ENCODE measurements at places on chromosomes 7 and 10.

- DNase-seq: no peak
Measured at GRCh38 chr7:83575436-83575835, 73.5 kb downstream of the SEMA3E start.

DNA sequence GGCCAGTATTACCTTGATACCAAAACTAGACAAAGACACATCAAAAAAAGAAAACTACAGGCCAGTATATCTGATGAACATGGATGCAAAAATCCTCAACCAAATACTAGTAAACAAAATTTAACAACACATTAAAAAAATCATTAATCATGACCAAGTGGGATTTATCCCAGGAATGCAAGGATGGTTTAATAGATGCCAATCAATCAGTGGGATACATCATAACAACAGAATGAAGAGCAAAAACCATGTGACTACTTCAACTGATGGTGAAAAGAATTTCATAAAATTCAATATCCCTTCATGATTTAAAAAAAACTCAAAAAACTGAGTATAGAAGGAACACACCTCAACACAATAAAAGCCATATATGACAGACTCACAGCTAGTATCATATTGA is 25.2 kb upstream of the UBN2 start:
- DNase-seq: no peak

DNA sequence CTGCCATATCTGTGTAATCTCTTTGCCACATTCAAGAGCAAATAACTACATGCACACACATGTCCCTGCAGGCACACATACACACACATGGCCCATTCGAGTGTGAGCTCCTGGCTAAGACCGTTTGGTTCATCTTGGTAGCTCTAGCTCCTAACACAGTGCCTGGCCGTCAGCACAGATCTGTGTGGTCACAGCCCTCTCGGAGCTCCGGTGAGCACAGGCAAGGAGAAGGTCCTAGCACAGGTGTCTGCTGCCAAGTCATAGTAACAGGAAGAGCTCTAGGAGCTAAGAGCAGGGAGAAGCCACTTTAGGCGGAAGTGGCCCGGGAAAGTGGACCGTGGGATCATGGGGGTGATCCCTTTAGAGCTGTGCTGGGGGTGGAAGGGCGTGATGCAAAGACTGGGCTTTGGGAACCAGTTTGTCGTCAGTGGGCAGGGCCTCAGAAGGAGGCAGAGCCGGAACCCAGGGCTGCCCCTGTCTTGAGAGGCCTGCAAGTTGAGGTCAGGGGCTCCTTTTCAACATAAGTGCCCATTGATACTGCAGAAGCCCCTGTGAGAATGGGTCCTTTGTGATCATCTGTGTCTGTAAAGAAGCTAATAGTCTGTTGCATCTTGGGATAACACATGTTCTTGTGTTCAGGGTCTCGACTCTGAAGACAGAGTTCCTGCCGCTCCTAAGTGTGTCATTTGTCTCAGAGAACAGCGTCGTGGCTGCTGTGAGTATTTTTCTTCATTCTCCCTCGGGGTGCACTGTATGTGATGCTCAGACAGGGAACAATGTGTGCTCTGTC is 16.6 kb upstream of the ARPC1B start:
- DNase-seq: no peak

DNA sequence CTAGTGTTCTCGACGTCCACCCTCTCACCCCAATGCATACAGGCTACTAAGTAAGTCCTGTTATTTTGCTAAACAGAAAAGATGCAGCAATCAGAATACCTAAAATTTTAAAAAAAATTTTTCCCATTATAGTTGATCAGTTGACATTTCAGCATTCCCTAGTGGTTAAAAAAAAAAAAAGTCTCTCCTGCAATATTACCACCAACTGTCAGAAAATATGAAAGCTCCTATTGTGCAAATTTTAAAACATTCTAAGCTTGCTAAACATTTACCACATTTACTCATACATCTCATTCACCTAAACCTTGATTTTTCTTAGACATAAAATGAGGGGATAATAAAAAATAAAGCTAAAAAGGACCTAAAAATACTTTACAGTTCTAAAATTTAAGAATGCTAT is 165.6 kb downstream of the AVL9 start:
- no peak for DNase-seq

GRCh38 chr10:91444211-91445182 is 34.4 kb downstream of the HECTD2 start:
- DNase-seq: no peak

DNA sequence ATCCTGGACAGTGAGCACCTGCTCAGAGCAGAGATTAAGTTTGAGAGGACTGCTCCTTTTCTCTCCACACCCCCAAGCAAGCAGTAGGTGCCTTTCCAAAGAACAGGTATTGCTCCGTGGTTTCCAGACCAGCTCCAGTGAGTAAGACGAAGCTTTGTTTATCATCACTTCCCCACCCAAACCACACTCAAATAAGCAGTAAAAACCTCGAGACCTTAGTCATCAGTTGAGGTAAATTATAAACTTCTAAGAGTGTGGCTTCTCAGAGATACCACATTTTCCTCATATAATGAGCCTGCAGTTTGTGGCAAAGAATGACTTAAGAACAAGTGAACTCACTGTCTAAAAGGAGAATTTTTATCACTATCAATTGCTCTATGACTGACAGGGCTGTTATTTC is 50.0 kb upstream of the GRB10 start:
- DNase-seq: no peak

DNA sequence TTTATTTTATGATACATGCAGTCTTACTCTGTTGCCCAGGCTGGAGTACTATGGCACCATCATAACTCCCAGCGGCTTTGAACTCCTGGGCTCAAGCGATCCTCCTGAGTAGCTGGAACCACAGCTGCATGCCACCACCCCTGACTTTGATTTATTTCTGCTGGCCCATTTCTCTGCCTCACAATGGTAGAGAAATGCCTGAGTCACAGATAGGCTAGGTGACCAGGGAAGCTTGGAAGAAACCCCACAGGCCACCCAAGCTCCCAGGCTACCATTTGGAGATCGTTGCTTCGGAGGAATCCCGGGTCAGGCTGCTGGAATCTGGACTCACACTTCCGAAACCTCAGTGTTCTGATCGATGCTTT is 17.4 kb upstream of the BAIAP2L1 start:
- DNase-seq: no peak

- no peak for DNase-seq
Measured at GRCh38 chr7:3087243-3087755, 43.6 kb upstream of the CARD11 start.

GRCh38 chr7:107660381-107661080 is at the start of gene SLC26A4:
SLC26A4 (plus strand) TSS chr7:107660828; CDS start chr7:107661642, 814 bp downstream.
- DNase-seq: no peak

- DNase-seq: no peak
Measured at GRCh38 chr7:4851459-4852422, 10.1 kb downstream of the PAPOLB start.

All from CD4-positive, alpha-beta T cell treated with Interleukin-15 for 4 hours (primary cell).